CD4-positive, alpha-beta T cell treated with Interleukin-4 for 1 hour (primary cell): ENCODE measurements at places on chromosomes 2 and 18.
A peak's percentile ranks its signal among the peaks of the same experiment; 100 is the strongest.

- DNase-seq: no peak
These were observed 20.8 kb downstream of the DBI start for GRCh38 chr2:119387381-119388129.

DNA sequence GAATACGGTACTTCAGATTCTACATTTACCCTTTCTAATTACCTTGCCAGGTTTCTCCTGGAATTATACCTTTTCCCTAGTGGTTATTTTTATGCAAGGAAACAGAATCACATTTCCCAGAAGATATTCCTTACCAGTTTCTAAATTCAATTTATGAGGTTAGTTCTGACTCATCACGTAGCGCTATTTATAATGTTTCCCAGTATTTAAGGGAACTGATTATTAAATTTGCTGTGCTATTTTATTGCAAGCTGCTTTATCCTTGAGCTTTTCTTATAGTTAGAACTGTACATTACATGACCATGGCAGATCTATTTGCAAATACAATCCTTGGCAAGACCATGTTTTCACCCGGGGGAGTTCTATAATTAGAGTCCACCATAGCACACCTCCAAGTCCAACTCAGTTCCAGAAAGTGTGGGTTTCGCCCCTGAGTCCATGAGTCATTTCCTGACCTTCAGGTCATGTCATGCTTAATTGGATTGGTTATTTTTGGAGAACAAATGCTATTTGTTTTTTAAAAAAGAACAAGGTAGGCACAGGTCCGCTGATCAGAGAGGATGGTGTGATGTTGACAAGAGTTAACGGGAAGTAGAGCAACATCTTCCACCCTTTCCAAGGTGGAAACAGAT, 126.6 kb downstream of the ZNF532 start:
- DNase-seq: no peak

GRCh38 chr2:49490710-49491109, 336.4 kb upstream of the FSHR start:
- no peak for DNase-seq

- no peak for DNase-seq
These were observed 148.5 kb downstream of the GFPT1 start for GRCh38 chr2:69238449-69239031.

DNA sequence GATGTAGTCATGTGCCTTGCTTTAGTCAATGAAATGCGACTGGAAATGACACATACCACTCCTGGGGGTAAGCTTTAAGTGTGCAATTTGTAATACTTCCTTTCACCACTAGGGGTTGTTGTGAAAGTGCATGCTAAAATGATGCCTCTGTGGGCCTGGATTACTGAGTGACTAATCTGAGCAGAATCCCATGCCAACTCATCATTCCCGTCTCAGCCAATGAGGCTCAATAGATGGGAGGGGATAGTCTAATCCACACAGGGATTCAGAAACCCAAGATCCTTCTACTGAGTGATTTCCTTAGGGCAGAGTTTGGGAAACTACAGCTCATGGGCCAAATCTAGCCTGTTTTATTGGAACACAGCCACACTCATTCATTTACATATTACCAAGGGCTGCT, 54.0 kb downstream of the HRH4 start:
- peak; percentile 36 for DNase-seq

DNA sequence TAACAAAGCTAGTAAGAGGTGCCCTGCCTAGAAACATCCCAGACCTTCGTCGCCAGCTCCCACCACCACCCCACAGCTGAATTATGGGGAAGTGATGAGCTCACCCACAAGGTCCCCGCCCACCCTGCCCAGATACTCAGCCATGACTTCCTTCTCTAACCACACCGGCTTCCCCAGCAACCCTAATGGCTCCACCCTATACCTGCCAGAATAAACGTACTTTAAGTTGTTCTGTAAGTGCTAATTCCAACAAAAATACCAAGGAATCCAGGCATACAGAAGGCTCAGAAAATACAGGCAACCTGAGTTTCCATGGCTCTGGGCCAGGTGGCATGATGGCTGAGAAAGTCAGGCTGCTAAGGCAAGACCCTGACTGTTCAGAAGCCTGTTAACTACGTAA, 39.1 kb downstream of the TMEM163 start:
- peak; percentile 58 for DNase-seq

DNA sequence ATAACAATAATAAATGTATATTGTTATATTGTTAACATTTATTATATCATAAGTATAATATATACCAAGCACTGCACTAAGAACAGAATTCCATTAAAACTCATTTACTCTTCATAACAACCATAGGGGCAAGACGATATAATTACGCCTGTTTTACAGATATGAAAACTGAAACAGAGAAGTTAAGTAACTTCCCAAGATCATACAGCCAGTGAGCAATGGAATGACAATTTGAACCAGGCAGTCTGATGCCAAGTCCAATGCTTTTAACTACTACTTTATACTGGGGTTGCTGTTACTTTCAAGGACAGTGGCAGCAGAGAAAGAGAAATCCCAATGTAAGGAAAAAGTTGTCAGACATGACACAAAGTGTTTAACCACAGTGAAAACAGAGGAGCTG, 338.8 kb upstream of the ID2 start:
- no peak for DNase-seq
